ENCODE measurements at places on chromosomes 7 and 10.

GRCh38 chr10:51001587-51001986 is 72.7 kb upstream of the PRKG1 start:
- no peak for DNase-seq

GRCh38 chr7:46321556-46322205 is 400.6 kb upstream of the IGFBP3 start:
- peak; percentile 69 for DNase-seq

DNA sequence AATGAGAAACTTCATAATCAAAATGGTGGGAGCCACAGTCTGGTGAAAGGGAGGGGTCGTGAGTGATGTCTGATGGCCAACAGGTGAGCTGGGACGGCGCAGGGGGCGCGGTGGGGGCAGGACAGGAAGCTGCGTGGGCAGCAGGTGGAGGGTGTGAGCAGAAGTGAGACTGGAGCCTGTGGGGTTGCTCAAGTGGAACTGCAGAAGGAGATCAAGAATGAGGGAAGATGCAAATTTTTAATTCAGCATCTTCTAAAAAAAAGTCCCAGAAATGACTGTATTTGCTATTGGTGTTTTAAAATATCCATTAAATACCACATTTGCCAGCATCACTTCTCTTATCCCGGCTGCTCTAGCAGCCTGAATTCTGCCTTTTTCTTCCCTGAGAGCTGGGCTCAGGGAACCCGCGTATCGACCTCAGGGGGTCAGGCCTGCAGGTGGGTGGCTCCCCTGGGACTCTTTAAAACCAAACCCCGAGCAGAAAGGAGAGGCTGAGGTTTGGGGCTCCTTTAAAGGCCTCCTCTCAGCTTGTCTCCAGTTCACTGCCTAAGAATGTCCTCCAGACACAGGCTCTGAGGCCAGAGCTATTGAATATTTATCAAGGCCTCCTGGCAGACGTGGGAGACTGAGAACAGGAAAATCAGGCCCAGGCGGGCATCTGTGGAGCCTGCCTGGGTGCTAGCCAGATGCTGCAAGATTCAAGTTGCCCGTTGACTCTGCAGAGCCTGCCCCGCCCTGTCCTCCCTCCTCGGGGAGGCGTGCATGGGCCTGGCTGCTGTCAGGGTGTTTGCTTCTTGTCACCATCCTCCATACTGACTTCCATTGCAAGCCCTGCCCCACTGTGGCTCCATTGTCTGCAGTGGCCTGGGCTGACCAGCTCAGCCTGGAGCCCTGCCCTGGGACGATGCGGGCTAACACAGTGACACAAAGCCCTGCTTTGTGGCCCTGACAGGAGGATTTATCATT is 53.9 kb downstream of the SYPL1 start:
- DNase-seq, result no peak

GRCh38 chr7:3722396-3722922 is 421.4 kb downstream of the SDK1 start:
- peak; percentile 7 for DNase-seq

DNA sequence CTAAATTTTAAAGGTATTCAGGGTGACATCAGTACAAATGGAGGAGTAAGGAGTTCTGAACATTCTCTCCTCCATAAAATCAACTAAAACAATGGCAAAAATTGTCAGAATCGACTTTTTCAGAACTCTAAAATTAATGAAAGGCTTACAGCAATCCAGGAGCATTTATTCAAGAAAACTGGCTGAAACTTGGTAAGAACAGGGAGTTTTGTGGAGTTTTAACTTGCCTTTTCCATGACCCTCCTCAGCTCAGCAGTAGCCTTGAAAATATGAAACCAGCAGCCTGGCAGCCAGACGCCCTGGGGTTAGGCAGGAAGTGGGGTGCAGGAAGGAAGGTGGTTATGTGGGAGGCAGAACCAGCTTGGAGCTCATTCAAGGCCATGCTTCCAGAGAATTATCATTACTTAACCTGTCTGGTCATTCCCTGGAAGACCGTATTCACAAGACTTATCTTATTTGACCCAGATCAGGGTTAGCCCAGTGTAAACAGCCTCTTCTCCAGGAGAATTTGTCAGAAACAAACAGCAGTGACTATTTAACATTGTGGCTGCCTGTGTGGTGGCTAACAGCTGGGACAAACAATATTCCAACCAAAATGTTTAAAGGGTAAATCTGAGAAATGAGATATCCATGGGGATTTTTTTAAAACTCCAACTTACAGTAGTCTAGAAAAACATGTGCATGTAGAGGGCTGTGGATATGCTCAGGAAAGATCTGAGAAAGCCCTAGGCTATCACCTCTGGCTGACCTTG is 75.7 kb upstream of the MACROH2A2 start:
- DNase-seq, result no peak

GRCh38 chr7:94135180-94135579 is 131.0 kb upstream of the BET1 start:
- DNase-seq, result no peak

All from trophoblast cell (in vitro differentiated cells and primary cell).